ENCODE measurements at places on chromosomes 16 and 17.
A peak's percentile ranks its signal among the peaks of the same experiment; 100 is the strongest.

DNA sequence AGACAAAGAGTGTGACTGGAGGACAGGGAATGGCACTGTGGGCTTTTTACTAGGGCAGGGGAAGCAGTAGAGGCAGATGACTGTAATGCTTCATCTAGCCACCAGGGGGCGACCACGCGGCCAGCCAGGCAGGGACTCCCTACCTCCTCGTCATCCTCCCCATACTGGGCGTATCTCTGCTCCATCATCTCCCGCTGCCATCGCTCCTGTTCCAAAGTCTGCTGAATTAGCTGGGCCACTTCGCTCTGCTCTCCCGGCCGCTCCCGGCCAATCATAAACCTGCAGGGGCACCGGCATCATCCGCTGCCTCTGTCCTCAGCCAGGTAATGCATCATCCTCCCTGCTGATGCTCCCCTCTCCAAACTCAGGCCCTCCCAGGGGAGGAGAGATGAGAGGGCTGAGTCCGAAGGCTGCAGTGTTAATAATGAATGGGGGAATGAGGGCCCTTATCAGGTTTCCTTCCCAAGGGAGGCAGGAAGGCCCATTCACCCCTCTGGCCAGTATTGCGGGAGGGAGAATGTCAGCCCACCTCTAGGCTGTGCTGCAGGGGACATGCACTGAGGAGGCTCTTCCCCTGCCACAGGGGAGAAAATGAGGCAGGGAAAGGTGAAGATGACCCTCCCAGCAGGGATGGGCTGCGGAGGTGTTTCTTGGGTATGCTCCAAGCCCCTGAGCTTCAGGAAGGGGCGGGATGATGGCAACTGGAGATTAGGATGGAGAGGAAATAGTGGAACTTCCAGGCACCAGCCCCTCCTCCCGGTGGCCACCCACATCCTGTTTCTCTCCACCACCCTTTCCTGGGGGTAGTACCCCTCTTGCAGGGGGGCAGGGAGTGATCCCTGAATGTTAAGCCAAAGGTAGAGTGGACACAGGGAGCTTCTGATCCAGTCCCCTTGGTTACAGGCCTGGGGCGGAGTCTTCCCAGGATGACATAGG, 10.3 kb upstream of the SAMD14 start:
- peak; percentile 75 for DNase-seq

GRCh38 chr17:66652840-66653507, 181.9 kb upstream of the CACNG5 start:
- DNase-seq, result peak; percentile 45

DNA sequence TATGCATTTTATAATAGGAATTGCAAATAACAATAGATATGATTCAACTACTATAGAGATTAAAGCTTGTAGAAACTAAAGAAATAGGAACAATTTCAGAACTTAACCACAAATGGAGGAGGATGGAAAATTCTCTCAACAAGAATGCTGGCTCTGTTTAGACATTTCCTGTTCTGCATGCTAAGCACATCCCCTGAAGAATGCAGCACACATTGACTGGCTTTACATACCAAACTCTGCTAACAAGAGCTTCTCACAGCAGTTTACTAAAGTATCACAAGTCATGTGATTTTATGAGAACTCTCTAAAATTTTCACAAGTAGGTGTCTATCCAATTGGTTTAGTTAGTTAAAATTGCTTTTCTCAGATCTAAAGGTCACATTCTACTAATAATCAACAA, 85.2 kb downstream of the SPAG9 start:
- DNase-seq, result no peak

DNA sequence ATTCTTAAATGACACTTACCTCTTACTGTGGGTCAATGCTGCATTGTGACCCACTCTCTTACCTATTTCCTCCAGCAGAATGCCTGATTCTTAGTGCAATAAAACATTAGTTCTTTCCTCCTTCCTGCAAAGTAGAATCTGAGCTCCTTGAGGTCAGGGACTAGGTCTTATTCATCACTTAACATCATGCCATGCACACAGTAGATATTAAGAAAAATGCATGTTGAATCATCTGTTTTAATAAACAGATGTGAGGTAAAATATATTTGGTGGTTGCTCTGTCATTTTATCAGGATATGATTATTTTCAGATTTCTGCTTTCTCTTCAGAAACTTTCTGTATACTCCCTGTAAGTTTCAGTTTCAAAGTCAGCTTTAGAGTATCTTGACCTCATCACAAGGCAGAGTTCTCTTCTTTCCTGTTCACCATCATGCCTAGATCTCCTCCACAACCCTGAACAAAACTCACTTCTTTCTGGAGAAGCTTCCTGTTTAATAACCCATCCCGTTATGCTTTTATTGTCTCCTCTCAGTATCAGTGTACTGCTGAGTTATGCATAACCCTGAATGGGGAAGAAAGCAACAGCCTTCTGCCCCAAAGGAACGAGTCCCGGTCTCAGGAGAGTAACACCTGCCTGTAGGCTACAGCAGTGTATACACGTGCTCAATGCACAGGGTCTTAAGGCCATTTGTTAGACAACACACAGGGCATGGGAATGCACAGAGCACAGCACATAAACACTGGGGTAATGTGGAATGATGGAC, 30.3 kb upstream of the SUPT4H1 start:
- no peak for DNase-seq

DNA sequence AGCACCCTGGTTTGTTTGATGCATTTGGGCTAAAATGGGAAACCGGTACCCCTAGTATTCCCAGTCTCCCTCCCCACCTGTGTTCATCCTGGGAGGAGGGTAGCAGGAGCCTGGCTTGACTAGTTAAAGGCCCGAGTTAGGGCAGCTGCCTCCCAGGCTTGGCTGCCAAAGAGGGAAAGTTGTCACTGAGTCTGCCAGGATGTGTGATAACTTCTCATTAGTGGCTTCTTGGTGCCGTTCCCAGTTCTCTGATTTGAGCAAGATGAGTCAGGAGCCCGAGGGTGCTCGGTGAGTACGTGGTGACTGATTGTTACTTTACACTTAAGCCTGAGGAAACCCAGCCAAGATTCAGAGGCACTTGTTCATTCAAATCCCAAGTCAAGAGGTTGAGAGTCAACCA, 2.5 kb downstream of the KRT32 start:
- no peak for DNase-seq

DNA sequence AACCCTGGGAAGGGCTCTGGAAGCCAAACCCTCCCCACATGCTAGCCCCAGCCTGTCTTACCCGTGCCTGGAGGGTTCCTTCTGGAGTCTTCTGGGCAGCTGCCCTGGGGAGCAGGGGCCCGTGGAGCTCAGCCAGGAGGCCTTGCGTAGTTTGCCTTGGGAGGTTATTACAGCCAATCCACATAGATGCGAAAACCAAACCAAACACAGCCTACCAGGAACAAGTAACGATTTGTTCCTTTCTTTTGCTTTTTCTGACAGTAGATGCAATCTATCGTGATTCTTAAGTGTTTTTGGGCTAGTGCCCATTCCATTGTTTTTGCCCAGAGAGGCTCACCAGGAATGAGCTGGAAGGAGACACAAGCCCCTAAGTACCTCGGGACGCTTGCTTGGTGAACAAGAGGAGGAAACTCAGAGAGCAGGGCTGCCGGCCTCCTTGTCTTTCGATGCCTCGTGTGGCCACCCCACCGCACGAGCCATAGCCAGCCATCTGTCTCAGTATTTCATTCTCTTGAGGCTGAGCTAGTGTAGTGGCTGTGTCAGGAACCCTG, 102.7 kb upstream of the NOL11 start:
- no peak for DNase-seq

Data from T-helper 2 cell treated with Interferon-gamma antibody and Interleukin-4, amounts not matched to agents 5 μg/mL and 100 μg/mL, for 36 hours (primary cell).